ENCODE measurements at places on chromosomes 1 and 21. TPM values are rescaled to one million over a fixed set of nuclear protein-coding genes. Genes with fewer than 3 reads are reported as not detected.

DNA sequence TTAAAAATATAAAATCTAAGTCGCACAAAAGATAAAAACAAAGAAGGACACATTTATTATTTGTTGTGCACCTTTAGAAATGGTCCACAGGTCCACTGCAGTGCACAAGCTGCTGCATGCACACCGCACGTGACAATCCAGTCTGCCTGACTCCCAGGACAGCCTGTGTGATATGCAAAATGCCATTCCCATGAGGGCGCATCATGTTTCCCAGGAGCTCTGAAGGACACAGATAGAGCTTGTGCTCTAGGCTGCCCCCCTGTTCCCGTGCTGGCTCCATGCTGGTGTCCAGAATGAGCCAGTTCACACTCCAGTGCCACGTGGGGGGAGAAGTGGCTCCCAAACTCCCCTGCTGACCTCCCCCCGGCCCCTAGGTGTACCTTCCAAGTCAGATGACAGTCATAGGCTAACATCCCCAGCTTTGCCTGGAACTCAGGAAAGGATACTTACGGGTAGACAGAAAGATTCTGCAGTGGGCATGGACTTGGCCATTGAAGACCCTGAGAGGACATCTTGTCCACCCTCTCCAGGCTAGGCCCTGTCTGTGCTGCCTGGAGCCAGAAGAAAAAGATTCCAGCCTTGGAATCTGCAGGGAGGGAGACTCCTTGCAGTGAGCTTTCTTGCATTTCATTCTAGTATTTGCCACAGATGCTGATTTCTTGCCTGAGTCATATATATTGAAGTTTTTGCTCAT lies 26.3 kb downstream of the RAB7B start:
- no peak for DNase-seq

Gene ERI3
- 28.7 TPM for total RNA-seq

Gene CCDC27
- total RNA-seq, result not detected

GRCh38 chr1:24048205-24048869 lies 63.6 kb downstream of the MYOM3 start:
- no peak for DNase-seq

DNA sequence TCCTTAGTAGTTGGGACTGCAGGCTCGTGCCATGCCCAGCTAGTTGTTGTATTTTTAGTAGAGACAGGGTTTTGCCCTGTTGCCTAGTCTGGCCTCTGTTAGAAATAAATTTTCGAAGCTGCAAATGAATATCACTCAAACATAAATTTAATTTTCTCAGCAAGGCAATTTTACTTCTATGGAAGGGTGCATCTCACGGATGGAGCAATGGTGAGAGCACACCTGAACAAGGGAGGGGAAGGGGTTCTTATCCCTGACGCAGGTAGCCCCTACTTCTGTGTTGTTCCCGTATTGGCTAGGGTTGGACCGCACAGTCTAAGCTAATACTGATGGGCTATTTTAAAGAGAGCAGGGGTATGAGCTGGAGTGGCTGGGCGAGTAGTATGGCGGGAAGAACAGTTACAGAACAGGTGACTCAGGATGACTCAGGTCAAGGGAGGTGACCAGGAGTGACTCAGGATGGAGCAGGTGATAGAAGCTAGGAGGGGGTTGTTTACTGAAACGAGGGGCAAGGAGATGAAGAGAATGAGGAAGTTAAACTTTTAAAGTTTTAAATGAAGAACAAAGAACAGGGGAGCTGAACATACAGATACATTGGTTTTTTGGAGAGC lies 7.5 kb downstream of the MDM4 start:
- DNase-seq, result no peak

- no peak for DNase-seq
Measured at GRCh38 chr1:11531314-11531870, 52.4 kb downstream of the DISP3 start.

- DNase-seq, result no peak
Measured at GRCh38 chr1:190935925-190936324, 458.3 kb upstream of the BRINP3 start.

- no peak for DNase-seq
Measured at GRCh38 chr1:235021815-235022214, 106.8 kb downstream of the TOMM20 start.

Gene USH2A
- not detected for total RNA-seq

DNA sequence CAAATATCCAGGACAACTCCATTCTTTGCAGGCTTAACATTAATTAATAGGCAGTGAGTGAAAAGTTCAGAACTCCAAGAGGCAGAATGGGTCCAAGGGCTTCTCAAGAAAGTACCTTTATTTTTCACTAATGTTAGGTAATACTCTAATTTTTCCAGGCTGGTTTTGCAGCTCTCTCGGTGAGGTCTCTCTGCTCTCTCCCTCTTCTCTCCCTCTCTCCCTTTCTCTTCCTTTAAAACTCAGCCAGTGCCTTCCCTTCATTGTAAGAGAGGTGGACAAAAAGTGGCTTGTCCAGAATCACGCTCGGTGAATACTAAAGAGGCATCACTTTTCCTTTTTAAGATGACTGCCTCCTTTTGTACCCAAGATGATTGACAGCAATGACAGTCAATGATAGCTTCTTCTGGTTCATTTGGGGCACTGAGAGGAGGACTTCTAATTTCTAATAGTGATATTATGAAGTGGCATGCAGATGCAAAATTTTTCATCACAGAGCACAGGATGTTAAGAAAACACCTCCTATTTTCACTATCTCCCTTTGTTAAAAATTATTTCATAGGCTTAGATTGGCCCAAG lies 1.3 kb upstream of the CHI3L1 start:
- no peak for DNase-seq

Gene TMEM81
- total RNA-seq, result 8.3 TPM

GRCh38 chr1:82042306-82043060 lies 241.7 kb downstream of the ADGRL2 start:
- no peak for DNase-seq

GRCh38 chr1:26405281-26405915 lies 5.2 kb upstream of the LIN28A start:
- DNase-seq, result no peak

Gene CAPN9
- total RNA-seq, result not detected

DNA sequence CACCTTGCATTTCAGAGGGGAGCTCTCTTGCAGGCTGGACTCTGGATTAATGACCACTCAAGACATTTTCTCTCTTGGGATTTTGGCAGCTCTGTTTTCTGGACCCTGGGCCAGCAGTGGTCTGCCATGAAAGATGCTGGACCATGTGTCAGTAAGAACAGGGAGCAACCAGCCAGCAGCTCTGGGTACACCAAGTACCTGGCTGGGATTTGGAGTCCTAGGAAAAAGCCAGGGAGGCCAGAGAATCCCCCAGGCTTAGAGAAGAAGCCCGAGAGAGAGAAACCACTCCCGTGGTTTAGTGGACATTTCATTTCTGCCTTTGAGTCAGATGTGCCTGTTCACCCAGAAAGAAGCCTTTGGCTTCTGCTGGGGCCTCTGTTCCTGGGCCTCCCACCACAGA lies 2.5 kb downstream of the NFASC start:
- DNase-seq, result no peak

Gene INAVA
- total RNA-seq, result not detected

Gene TNFAIP8L2
- total RNA-seq, result 59.4 TPM

Gene LENEP
- not detected for total RNA-seq

- DNase-seq, result no peak
Measured at GRCh38 chr1:59294423-59294822, 2.5 kb upstream of the FGGY start.

DNA sequence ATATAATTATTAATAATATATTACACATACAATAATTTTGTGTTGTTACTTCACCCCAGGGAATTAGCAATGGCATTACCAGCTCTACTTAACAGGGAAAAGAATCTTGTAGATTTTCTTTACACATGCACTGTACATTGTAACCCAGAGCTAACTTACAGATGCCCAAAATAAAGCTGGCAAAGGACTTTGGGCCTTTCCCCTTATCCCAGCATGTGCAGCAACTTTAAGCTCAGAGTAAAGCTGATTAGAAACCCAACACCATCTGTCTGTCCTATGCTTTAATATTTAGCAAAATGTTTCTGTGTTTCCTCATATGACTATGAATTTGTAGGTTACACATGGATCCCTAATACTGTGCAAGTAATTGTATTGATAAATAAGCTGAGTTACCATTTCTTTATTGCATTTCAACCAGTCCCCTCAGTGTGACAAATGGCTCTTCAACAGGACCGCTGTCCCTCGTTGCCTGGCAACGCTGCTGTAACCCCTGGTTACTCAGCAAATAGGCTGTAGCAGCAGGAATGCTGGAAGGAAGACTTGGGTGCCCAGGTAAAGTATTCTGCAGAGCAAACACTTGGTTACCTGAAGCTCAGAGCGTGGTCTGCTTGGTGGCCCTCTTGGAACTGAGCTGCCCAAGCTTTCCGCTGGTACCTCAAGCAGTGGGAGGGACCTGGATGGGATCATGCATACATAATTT lies at the start of gene USH2A:
Gene USH2A, minus strand, starts transcription at position 628 of the 700 bp plus-strand sequence. CDS start 1,112 bp downstream, outside the sequence.
- DNase-seq, result no peak

DNA sequence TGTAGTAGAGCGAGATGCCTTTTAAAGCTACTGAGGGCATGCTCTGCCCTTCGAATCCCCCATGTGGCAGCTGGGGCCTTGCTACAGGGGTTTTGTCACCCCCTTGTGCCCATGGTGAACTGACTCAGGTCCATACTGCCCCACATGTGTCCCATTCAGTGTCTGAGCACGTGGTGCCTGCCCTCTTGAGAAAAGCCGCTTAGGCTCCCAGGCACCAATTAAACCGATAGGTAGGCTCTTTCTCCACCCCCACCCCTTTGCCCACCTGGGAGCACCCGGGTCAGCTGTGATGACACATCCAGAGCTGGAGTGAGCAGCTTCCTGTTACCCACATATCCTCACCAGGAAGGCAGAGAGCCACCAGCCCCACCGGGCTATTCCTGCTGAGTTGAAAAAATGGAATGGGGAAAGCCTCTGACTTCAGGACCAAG lies 30.5 kb downstream of the TMCC2 start:
- DNase-seq, result no peak

DNA sequence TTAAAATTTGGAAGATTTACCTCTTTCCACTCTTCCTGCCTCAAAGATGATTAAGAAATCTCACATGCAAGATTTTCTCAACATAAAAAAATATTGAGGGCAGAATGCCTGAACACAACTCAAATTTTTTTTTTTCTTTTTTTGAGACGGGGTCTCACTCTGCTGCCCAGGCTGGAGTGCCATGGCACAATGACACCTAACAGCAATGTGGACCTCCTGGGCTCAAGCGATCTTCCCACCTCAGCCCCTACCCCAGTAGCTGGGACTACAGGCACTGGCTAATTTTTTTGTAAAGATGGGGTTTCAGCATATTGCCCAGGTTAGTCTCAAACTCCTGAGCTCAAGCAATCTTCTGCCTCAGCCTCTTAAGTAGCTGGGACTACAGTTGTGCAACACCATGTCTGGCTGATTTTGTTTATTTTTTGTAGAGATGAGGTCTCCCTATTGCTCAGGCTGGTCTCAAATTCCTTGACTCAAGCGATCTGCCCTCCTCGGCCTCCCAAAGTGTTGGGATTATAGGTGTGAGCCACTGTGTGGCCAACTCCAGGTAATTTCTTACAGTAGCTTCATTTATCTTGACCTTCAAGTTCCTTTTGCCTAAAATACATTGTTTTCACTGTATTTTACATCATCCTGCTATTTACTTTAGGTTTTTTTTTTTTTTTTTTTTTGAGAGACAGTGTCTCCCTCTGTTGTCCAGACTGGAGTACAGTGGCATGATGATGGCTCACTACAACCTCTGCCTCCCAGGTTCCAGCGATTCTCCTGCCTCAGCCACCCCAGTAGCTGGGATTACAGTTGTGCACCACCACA lies 10.4 kb downstream of the NUCKS1 start:
- DNase-seq, result no peak

- no peak for DNase-seq
Measured at GRCh38 chr1:168210312-168210711, 15.5 kb upstream of the SFT2D2 start.

Gene CRYBG2
- not detected for total RNA-seq

- DNase-seq, result no peak
Measured at GRCh38 chr1:228812961-228813360, 77.7 kb downstream of the RHOU start.

- no peak for DNase-seq
Measured at GRCh38 chr1:53049574-53049967, 12.4 kb upstream of the PODN start.

DNA sequence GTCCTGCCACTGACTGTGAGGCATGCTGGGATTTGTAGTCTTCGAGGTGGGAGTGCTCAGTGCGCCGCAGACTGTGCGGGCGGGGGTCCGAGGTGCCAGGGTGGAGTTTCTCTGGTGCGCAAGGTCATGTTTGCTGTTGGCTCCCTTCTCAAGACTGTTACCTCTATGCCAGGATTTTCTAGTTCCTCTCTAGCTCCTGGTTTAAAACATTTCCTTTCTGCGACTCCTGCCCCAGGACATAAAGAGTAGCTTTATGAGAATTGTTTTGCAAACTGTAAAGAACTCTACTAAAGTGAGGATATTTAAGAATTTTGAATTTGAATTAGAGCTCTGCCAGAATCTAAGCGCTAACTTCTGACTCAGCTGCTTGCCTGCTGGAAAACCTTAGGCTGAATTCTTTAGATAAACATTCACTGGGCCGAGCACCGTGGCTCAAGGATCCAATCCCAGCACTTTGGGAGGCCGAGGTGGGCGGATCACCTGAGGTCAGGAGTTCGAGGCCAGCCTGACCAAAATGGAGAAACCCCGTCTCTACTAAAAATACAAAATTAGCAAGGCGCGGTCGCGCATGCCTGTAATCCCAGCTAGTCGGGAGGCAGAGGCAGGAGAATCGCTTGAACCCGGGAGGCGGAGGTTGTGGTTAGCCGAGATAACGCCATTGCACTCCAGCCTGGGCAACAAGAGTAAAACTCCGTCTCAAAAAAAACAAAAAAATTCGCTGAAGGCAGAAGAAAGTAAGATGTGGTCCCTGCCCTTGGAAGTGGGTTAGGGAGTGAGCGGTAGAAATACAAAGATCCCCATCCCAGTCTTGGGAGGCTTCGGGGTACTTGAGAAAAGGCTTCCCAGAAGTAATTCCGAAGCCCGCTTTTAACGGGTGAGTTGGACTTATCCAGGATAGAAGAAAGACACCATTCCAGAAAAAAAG lies 992 bp upstream of the USP48 start:
- DNase-seq, result no peak

Data from naive thymus-derived CD4-positive, alpha-beta T cell (primary cell).